MG63 (cell line): ENCODE measurements at places on chromosomes 6 and 20. TPM values are rescaled to one million over a fixed set of nuclear protein-coding genes. Genes with fewer than 3 reads are reported as not detected.

PRR18 gene
- 0.05 and 1.3 TPM in 2 replicates for total RNA-seq

VIP gene
- not detected in 2 replicates for total RNA-seq

DNA sequence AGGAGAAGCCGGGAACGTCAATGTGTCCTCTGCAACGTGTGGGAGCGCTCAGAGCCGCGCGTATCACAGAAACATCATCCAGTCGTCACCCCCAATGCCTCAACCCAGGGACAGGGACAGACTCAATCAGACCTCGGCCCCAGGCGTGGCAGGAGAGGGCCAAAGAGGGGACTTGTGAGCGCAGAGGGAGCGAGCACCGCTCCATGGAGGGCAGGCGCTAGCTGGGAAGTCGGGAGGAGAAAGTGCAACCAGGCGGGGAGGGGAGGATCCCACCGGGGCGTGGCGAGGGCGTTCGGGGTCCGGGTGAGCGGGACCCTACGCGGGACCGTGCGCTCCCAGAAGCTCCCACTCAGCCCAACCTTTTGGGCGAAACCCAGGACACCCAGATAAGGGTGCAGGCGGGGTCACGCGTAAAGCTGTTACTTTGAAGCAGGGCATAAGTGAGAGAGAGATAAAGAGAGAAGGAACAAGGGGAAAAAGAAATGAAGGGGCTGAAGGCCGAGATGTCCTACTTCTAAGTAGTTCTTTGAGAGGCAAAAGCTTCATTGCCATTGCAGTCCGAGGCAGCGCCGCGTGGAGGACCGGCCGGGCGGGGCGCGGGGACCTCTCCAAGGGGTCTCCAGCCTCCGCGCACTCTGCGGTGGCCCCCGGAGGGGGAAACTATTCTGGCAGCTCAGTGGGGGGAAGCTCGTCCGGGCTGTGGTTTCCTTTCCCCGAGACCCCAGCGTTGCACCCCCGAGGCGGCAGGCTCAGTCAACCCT lies 862 bp upstream of the SOBP start:
- peak; percentile 19 for DNase-seq

DNA sequence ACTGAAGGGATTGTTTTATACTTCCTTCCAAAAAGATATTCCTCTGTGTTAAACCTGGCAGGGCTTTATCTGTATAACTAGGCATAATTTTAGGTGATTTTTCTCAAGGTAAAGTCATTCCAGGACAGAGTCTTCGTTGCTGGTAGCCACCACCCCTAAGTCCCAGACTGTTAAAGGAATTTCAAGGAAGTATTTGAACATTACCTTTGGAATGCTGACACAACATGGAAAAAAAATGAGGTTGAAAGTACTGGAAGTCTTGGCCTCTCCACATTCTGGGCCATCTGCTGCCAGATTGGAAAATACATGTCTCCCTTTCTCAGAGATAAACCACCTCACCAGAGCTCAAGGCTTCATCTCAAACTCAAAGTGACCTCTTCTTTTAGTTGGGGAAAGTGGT lies 27.0 kb upstream of the ETV7 start:
- no peak for DNase-seq

DNA sequence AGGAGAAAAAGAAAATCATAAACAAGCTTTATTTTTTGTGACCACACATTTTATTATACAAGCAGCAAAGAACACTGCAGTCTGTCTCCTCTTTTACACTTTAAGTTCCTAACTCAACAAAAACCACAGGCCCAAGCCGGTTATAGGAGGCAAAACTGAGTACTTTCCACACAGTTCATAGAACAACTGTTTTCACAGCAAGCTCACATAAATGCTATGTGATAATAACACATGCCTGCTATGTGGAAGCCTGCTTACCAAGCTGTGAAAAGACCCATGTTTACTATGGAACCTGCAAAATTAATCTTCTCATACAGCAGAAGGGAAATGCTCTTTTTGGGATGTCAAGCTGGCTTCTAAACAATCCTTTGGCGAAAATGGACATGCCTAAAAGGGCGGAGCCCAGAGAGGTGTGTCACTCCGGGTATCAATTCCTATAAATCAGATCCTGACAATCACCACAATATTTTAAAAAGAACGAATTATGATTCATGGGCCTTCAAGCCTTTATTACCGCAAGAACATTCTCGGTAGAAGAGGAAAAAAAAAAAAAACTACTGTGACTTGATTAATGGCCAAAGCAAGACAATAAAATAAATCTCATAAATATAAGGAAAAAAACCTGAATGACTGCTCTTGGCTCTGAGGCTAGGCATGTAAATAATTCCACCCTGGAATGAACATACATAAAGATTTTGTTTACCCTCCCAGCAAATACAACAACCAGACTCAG lies 2.6 kb downstream of the TRERF1 start:
- DNase-seq = no peak

DNA sequence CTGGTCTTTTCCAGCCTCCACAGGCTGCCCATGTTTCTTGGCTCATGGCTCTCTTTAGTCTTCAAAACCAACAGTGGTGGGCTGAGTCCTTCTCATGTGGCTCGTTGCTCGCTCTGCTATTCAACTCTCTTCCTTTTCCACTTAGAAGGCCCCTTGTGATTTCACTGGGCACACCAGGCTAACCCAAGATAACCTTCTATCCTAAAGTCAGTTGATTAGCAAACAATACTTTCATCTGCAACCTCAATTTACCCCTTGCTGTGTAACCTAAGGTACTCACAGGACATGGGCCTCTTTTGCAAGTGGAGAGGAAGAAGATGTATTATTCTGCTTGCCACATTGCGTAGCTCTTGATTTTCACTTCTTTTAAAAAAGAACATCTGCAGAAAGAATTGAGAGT lies 79.6 kb downstream of the UTRN start:
- DNase-seq = no peak

- DNase-seq = no peak
Observed at GRCh38 chr6:19394051-19394450, 443.1 kb upstream of the ID4 start.

DNA sequence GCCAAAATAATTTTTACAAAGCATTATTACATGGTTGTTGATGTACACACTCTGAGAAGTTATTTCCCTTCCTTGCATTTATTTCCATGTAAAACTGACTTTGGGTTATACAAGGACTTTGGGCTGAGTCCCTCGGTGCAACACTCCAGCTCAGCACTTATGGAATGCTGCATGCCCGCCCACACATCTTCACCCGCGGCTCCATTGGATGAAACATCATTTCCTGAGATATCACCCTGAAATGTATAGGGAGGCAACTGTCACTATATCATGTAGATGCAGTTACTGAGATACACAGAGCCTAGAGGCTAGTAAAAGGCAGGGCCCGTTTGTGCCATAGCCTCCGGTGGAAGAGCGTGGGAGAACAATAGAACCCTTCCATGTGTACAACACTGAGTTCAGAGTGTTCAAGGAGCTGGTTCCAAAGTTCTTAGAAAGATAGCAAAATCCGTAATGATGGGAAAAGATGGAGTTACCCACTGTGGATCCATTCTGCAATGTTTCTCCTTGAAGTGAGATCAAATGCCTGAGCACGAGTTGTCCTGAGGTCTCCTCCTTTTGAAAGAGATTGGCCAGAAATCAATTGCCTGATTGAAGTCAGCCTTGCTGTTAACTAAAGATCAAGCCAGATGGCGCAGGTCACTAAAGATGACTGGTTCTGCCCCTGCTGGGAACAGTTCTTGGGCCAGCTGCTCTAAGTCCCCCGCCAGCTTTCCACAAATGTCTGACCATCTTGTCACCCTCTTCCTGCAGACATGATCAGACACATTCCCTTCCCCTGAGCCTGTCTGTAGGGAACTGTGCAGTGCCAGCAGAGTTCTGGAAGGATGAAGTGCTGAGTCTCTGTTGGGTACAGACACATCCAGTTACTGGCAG lies 100.9 kb upstream of the IYD start:
- peak; percentile 91 for DNase-seq
